Right cardiac atrium (tissue), 5 donors: ENCODE measurements at places on chromosomes 2 and 18. TPM values are rescaled to one million over a fixed set of nuclear protein-coding genes. Genes with fewer than 3 reads are reported as not detected.
A peak's percentile ranks its signal among the peaks of the same experiment; 100 is the strongest.

GREB1 gene
- total RNA-seq = 17.7 TPM

DNA sequence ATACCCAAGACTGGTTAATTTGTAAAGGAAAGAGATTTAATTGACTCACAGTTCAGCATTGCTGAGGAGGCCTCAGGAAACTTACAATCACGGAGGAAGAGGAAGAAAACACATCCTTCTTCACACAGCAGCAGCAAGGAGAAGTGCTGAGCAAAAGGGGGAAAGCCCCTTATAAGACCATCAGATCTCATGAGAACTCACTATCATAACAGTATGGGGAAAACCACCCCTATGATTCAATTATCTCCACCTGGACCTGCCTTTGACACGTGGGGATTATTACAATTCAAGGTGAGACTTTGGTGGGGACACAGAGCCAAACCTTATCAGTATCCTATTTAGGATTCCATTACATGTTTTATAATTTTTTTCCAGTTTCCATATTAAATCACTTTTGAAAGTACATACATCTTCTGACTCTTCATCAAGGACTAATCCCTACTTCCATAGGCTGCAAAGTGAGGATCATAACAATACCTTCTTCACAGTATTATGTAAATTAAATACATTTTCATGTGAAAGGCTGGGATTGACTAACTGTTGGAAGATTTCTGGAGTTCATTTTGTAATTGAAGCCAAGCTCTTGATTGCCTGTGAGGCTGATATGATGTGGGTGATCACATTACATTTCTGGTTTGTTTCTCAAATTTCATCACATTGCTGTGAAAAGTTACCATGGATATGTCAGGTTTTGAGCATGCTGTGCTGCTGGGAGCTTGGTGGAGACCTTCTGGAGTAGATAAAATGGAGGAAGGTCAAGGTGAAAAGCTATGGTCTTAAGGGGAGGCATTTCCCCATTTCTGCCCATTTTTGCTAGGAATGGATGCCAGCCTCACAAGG, 31.7 kb upstream of the CERS6 start:
- DNase-seq = no peak

- DNase-seq = peak; percentile 81
Measured at GRCh38 chr2:27723372-27724144, 48.0 kb upstream of the MRPL33 start.

ASB1 gene
- 65.5 TPM for total RNA-seq

DNA sequence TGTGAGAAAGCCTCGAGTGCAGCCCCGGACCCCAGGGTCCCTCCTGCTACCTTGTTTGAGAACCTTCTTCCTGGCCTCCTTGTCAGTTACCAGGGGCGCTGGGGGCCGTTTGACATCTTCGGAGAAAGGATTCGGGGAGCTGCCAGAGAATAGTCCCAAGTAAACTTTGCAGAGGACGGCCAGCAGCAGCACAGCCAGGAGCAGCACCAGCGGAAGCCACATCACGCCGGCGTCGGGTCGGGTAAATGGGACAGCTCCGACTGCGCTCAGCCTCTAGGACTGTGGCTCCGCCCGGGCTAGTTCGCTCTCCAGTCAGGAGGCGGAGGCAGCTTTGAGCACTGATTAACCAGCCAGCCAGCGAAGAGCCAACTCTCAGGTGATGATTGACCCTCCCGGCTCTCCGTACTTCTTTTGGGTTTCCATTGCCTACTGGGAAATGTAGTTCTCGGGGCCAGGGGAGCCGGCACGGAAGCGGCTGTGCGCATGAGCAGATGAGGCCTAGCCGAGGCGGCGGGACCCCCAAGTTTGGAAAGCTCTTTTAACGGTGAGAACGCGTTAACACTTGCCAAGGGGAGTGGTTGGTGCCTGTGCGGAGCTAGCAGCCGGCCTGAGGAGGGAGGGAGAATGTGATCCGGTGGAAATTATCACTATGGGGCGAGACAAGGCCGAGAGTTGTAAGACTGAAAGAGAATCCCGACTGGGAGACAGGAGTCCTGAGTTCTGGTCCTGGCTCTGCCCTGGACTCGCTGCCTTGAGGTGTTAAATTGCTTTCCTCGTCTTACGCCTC, at the start of the genes ELMOD3 and RETSAT:
Gene ELMOD3, plus strand, starts transcription at position 484 of the 787 bp plus-strand sequence. CDS start 2,430 bp downstream, outside the sequence.
Gene RETSAT, minus strand, starts transcription at position 243 of the 787 bp plus-strand sequence. Its CDS starts 21 bp downstream, at position 222.
- peak; percentile 97 for DNase-seq

GRCh38 chr2:152814475-152815030, 96.1 kb downstream of the ARL6IP6 start:
- no peak for DNase-seq

DSC3 gene
- total RNA-seq = 0.09 TPM

DNA sequence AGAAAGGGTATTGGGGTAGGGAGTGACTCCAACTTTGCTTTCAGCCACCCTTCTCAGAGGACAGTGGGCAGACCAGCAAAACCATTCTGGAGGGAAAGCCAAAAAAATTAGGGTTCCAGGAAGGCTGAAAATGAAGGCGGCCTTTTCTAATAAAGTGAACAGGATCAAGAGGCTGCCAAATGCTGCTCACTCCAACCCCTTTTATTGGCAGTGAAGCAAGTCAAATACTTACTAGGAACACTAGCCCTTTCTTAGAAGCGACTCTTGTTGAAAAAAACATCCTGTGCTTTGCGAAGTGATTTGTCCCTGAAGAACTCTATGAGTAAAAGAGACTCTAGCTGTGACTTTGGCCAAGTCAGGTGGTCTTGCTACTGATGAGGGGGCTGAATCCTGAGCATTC, 83.6 kb upstream of the CYP1B1 start:
- no peak for DNase-seq

- DNase-seq = no peak
Measured at GRCh38 chr2:172425336-172425735, 2.0 kb upstream of the ITGA6 start.

DNA sequence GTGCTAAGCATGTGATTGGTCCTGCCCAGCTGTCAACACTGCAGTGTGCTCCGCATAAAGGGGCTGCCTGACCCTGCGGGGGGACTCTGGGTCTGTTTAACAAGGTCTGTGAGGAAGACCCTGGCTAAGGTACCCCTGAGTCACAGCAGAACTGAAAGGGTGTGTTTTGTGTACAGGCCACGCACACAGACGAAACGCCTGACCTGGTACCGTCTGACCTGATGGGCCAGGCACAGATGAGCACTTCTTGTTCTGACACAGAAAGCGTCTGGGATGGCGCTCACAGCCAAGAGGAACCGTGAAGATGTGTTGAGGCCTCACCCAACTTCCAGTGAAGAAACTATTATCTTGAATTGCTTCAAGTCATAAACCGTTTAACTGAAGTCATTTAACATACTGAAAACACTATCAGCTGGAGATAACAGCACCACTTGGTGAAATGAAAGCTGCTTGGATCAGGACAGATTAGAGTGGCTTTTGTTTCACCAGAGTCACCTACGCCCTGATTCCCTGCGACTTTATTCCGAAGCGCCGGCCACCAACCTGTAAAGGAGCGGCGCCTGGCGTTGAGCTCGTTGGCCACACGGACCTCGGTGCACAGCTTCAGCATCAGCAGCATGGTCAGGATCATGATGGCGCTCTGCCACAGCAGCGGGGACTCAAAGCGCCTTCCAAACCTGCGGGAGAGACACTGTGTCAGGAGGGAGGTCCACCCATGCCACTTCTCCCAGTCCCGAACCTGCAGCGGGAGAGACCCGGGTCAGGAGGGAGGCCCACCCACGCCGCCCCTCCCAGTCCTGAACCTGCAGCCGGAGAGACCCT, 8.5 kb downstream of the SLC66A2 start:
- peak; percentile 54 for DNase-seq

GRCh38 chr18:32422201-32422600, 48.5 kb downstream of the GAREM1 start:
- no peak for DNase-seq

- peak; percentile 62 for DNase-seq
Measured at GRCh38 chr2:11073251-11073650, 82.0 kb upstream of the SLC66A3 start.

DNA sequence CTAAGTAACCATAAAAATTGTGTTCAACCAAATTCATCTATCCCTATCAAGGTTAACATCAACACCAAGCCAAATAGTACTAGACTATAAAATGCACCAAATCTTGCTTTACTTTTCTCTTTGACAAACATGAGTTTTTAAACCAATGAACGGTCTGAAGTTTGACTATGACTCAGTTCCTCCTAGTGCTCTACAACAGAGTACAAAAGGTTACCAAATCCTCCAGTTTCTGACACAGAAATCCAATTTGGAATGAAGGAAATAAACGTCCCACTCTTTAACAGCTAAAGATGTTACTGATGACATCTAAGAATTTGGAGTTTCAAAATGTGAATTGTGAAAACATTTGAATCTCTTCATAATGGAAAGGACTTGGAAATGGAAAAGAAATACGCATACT, 11.8 kb upstream of the ACVR1 start:
- no peak for DNase-seq

SPC25 gene
- total RNA-seq = 0.53 TPM

- DNase-seq = peak; percentile 47
Measured at GRCh38 chr2:133266041-133266925, 302.0 kb downstream of the NCKAP5 start.

ANKRD62 gene
- not detected for total RNA-seq

DNA sequence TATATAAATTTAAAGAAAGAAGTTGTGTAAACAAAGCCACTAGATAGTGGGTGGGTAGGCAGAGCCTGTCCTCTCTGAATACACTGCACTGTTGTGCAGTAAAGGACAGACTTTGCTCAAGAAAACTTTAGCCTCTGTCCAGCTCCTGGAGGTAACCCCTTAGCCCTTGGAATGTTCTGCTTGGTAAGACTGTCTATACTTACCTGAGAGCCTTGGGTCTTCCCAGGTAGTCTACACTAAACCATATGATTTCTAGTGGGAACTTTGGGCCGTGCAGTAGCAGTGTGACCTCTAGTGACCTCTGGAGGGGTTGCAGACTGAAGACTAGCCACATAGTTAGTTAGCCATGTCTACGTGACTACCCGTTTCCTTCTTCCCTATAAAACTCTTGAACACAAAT, 678.3 kb upstream of the NRXN1 start:
- DNase-seq = no peak
